HAP-1 (cell line): ENCODE measurements at places on chromosomes 12 and 14.

- no peak for DNase-seq
These were observed 700.4 kb upstream of the TBX3 start for GRCh38 chr12:115384391-115384790.

DNA sequence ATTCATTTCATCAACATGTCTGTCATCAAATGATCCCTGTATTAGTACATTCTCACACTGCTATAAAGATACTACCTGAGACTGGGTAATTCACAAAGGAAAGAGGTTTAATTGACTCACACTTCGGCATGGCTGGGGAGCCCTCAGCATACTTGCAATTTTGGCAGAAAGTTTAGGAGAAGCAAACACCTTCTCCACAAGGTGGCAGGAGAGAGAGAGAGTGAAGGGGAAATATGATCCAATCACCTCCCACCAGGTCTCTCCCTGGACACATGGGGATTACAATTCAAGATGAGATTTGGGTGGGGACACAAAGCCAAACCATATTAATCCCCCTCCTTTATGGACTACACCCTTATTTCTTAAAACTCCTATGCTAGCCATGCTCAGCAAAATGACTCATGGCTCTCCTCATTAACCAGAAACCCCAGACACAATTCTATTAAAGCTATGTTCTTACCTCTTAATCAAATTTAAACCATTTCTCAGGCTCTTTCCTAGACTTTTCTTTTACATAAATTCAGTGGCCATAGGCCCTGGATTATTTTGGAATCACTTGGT is 932.3 kb downstream of the FLRT2 start:
- DNase-seq, result peak; percentile 7

DNA sequence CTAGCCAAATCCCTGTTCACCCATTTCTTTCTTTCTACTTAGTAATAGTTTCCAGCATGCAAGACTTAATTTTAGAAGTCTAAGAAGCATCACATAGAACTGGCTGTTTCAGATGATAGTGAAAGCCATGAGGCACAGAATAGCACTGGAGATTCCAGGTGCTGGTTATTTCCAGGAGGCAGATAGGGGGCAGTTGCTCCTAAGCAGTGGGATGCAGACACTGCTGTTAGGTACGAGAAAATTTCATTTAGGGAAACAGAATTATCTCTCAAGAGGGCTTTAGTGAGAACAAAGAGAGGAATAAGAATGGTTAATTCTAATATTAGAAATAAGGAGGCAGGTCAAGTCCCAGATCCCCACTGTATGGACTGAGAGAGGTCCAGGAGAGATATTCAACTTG is 3.6 kb upstream of the MDGA2 start:
- no peak for DNase-seq

- DNase-seq, result no peak
These were observed 64.6 kb downstream of the CALM1 start for GRCh38 chr14:90461425-90461824.

- no peak for DNase-seq
These were observed 36.6 kb downstream of the STAB2 start for GRCh38 chr12:103623716-103624115.

GRCh38 chr14:93317875-93318807 is 14.7 kb downstream of the BTBD7 start:
- no peak for DNase-seq

DNA sequence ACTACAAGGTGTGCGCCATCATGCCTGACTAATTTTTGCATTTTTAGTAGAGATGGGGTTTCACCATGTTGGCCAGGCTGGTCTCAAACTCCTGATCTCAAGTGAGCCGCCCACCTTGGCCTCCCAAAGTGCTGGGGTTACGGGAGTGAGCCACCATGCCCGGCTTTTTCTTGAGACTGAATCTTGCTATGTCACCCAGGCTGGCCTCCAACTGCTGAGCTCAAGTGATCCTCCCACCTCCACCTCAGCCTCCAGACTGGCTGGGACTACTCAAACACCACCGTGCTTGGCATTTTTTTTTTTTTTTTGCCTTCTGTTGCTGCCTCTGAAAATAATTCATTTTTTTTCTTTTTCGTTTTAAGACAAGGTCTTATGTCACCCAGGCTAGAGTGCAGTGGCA is 8.2 kb upstream of the ESPL1 start:
- DNase-seq, result no peak

DNA sequence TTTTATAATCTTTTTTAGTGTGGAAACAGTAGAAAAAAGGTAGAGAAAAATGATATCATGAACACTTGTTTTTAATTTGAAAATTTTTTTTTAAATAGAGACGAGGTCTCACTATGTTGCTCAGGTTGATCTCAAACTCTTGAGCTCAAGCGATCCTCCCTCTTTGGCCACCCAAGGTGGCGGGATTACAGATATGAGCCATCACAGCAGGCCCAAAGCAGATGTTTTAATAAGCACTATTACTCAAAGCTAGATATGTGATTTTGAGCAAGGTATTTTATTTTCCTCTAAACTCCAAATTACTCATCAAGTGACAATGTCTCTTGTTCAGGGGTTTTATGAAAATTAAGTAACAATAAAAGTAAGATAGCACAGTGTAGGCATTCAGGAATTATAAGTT is 10.7 kb upstream of the WDR89 start:
- DNase-seq, result no peak

DNA sequence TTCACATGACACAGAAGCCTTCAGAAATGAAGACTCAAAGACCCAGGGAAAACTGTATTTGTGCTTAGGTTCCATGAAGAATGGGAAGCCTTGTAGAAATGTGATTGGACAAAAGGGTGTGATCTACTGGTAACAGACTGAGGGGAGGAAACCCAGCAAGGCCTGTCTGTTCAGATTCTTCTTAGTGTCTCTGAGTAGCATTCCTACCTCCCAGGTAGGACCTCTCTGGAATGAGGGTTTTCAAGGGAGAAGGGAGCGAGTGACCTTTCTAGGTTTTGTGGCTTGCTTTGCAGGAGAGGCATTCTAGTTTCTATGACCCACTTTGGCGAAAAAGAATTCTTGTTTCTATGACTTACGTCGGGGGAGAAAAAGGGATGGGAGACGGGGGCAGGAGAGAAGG is 401.7 kb downstream of the DPF3 start:
- DNase-seq, result no peak

- DNase-seq, result no peak
These were observed 485 bp upstream of the PSME1 start for GRCh38 chr14:24135584-24135833.

- DNase-seq, result no peak
These were observed 581 bp downstream of the PITPNM2 start for GRCh38 chr12:123150275-123150743.

- no peak for DNase-seq
These were observed 252.4 kb upstream of the EGLN3 start for GRCh38 chr14:34203251-34203722.

DNA sequence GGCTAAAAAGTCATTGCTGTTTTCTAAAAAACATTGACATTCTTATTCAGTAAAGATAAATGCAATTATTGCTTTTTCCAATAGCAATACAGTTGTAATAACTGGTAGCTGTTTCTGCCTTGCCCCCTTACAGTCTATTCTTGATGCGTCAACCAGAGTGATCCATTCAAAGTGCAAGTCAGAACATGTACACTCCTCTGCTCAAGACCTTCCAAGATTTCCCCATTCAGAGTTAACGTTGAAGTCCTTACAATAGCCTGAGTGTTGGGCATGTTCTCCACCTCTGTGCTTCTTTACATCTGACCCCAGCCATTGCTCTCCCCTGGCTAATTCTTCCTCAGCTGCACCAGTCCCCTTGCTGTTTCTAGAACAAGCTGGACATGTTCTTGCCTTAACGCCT is 24.3 kb downstream of the VRK1 start:
- no peak for DNase-seq

DNA sequence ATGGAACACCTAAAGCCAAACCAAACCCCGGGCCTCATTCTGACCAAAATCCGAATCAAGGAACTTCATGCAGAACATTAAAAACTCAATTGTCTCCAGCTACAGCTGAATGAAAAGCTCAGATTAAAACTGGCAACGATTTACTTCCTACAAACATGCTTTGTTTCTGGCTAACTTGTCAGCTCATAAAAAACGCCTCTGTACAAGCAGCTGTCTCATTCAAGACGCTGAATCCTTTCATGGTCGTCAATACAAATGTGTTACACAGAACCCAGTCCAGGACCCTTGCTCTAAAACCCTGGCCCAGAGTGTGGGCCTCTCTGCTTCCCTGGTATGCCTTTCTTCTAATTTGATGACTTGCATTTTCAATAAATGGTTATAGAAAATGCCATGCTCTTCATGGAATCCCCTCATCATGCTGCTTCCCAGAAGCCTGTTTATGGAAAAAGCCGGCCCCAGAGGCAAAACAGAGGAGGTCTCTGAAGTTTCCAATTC is 183.1 kb downstream of the PHLDA1 start:
- peak; percentile 9 for DNase-seq

GRCh38 chr14:72560889-72561493 is 332.9 kb downstream of the DPF3 start:
- DNase-seq, result no peak

GRCh38 chr12:112370199-112370598 is 12.0 kb downstream of the HECTD4 start:
- DNase-seq, result no peak

DNA sequence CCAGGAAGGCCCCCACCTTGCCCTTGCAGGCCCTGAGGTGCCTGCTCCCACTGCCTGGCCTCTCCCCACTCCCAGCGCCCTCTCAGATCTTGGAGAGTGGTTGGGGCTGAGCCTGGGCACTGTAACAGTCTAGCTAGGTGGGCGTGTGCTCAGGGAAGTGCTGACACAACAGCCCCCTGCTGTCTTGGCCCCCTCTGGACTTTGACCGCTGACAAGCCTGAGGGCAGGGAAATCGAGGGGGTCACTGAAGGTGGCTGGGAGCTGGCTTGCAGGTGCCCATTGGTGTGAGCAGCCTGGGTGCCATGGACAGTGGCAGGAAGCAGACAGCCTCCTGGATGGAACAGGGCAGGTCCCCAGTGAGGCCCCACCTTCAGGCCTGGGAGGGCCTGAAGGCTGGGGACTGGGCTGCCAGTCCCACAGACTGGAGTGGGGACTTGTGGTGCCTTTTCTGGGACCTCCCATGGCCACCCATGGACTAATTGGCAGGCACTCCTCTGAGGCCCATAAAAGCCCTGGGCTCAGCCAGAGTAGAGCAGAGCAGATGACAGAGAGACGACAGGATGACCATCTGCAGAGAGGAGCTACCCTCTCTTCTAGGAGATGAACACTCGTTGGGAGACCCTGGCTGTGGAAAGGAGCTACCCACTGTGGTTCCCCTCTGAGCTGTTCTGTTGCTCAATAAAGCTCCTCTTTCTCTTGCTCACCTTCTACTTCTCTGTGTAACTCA is 158.6 kb upstream of the SLC38A2 start:
- no peak for DNase-seq

DNA sequence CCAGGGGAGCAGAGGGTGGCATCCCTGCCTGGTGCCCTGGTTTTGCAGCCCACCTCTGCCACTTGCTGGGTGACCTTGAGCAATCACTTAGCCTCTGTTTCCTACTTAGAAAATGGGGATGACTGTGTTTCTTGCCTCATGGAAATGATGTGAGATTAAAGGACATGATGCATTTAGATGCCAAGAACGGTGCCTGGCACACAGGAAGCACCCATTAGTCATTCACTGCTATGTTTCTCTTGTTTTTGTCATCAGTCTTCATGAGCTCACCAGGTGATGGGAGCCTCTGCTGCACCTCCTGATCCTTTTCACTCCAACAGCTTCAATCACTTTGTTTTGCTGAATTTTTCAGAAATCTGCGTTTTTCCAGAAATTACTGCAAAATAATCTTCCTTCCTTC is 23.6 kb upstream of the ATF1 start:
- no peak for DNase-seq

GRCh38 chr12:64332296-64332695 is 58.3 kb downstream of the C12orf56 start:
- DNase-seq, result no peak

GRCh38 chr12:132651444-132652100 is 33.0 kb downstream of the P2RX2 start:
- peak; percentile 84 for DNase-seq

DNA sequence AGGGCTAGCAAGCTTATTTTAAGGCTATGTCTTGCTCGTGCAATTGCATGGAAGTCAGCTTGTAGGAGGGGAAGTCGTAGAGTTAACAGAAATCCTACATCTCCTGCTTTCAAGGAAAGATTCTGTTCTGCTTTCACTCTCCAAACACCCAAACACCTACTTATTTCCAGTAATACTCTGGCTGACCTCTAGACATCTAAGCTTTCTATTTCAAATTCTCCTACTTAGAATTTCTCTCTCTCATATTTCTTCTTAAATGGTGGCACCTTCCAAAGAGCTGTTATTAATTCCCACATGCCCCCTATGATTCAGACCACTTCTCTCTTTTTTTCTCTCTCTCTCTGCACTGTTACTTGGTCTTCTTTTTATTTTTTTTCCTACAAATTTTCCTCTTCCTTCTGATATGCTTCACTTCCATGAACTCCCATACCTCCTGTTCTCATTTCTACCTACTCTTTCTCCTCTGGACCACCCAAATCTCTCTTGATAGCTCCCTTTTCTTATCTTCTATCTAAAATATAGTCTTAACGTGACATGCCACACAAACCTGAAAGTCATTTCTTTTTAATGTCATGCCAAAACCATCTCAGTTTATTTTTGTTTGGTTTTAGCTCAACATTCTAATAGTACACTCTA is 90.8 kb downstream of the RPS6KA5 start:
- DNase-seq, result no peak

DNA sequence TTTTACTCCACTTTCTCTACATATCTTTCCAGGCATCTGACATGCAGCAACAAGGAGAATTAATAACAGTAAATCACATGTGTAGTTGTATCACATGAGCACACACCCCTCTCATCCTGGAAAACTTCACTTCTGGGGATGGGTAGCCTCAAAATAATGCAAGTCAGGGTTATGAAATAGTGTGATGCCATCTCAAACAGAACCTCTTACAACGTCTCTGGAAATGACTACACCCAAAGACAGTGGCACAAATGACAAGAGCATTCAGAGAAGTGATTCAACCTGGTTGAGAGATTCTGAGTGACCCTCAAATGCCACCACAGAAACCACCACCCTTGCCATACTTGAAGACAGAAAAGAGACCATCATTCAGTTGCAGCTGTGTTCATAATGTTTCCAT is 2.8 kb downstream of the DIO2 start:
- no peak for DNase-seq

GRCh38 chr14:65339866-65340265 is 72.7 kb upstream of the FUT8 start:
- no peak for DNase-seq

DNA sequence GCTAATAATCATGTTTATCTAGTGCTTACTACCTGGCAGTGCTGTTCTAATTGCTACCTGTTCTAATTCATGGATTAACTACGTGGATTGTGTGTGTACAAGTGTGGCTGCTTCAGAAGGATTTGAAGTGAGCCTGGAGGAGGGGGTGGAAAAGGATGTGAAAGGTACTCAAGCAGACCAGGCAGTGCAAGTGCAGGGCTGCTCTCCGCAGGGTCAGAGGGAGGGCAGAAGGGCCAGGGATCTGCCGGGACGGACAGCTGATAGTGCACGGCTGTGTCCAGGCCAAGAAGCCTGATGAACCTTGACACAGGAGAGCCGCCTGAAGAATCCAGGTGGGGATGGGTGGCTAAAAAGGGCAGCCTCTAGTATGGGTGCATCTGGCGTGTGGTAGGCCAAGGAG is 28.5 kb downstream of the PIWIL1 start:
- DNase-seq, result no peak
